ENCODE measurements at places on chromosomes 11 and 22.

GRCh38 chr22:41030891-41031290 is 61.5 kb upstream of the EP300 start:
- DNase-seq: no peak

- DNase-seq: no peak
Observed at GRCh38 chr22:27504360-27505253, 296.9 kb downstream of the MN1 start.

- DNase-seq: no peak
Observed at GRCh38 chr11:3936517-3936916, 81.1 kb downstream of the STIM1 start.

GRCh38 chr11:121408830-121409229 is 43.3 kb upstream of the SORL1 start:
- DNase-seq: no peak

GRCh38 chr11:2612884-2613571 is 86.8 kb downstream of the KCNQ1OT1 start:
- no peak for DNase-seq

DNA sequence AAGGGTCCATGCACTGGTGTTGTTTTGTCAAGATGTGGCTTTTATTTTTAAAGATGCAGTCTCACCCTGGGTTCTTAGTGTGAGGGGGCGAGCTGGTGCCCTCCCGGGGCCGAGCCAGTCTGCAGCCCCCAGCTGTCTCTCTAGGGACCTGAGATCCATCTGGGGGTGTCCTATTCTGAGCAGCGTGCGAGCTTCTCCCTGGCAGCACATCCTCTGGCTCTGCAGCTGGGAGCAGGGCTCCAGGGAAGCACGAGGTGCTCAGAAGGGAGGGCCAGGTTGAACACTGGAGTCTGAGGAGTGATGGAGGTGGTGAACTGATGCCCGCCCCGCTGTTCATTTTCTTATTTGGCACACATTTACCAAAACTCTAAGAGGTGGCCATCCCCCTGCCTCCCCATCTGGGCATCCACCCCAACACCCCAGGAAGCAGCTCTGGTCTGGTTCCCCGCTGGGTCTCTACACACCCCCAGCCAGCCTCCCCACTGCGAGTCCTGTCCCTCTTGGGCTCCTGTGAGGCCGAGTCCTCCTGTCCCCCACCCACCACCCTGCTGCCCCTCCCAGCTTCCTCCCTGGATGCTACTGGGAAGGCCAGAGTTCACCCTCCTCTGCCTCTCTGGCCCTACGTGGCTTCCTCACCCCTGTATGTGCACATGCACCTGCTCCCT is 956.4 kb downstream of the BRD1 start:
- no peak for DNase-seq

DNA sequence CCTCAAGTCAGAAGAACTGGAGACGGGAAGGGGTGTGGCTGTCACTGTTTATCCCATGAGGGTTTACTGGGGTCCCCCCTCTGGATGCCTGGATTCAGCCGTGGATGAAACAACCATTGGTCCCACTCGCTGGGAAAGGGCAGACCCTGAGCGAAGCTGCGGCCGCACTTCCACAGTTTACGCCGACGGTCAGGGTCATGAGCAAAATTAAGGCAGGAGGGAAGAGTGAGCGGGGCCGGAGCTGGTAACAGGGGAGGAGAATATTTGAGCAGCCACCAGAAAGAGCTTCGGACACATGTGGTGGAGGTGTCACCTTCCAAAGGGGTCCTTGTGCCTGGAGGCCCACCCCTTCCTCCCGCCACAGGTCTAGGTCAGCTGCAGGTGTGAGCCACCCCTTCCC is 344.9 kb downstream of the BRD1 start:
- no peak for DNase-seq

DNA sequence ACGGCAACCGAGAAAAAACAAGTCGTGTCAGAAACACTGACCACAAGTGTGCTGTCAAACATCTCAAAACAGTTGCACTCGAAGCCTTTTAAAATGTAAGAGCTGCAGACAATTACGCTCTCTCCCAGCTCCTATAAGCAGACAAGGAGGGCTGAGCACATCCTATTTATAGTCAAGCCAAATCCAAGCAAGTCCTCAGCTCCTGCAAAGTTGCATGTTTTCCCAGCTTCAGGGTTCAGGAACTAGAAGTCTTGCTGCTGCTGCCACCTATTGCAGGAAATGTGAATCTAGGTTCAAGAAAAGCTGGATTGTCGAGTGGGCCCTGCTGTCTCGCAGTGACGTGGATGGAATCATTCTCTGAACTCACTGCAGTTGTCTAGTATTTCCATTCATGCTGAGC is 15.5 kb downstream of the EFCAB6 start:
- DNase-seq: peak; percentile 36

GRCh38 chr11:638631-639331 is 1.7 kb downstream of the DRD4 start:
- DNase-seq: no peak

- DNase-seq: no peak
Observed at GRCh38 chr11:46906609-46907041, 11.7 kb downstream of the LRP4 start.

- no peak for DNase-seq
Observed at GRCh38 chr11:32109138-32109537, 18.3 kb downstream of the RCN1 start.

GRCh38 chr11:130162733-130163132 is 3.2 kb downstream of the ST14 start:
- peak; percentile 51 for DNase-seq

DNA sequence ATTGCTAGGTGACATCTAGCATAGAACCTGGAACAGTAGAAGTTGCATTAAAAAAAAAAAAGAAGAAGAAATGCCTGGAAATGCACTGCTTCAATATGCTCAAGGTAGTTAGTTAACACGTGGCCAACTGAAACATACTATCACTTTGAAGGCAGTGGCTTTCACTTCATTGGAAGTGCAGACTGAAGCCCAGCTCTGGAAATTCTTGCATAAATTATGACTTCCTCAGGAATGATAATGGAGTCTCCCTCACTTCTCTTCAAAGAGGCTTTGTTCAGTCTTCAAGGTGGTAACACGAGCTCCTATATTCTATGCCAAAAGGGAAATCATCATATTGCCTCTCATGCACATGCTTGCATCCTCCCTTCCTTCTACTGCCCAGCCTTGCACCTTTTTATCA is 715.9 kb upstream of the API5 start:
- DNase-seq: no peak

DNA sequence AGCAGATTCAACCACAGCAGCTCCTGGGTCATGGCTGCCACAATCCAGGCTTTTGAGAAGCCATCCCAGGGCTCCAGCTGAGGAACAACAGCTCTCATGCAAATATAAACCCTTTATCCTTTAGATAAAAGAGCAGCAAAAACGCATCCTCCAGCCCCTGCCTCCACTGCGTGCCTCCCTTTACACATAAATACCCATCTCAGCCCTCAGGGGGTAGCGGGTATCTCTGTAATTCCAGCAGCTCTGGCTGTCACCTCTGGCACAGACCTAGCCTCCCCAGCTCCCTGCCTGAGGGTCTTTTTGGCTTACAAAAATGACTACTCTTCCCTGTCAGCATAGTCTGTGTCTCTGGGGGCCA is 21.6 kb downstream of the LMO1 start:
- no peak for DNase-seq

GRCh38 chr22:26597026-26597425 is 7.1 kb upstream of the TPST2 start:
- DNase-seq: no peak

GRCh38 chr11:123083623-123084029 is 21.7 kb upstream of the HSPA8 start:
- DNase-seq: peak; percentile 76

- no peak for DNase-seq
Observed at GRCh38 chr22:38696606-38697424, 3.9 kb downstream of the JOSD1 start.

DNA sequence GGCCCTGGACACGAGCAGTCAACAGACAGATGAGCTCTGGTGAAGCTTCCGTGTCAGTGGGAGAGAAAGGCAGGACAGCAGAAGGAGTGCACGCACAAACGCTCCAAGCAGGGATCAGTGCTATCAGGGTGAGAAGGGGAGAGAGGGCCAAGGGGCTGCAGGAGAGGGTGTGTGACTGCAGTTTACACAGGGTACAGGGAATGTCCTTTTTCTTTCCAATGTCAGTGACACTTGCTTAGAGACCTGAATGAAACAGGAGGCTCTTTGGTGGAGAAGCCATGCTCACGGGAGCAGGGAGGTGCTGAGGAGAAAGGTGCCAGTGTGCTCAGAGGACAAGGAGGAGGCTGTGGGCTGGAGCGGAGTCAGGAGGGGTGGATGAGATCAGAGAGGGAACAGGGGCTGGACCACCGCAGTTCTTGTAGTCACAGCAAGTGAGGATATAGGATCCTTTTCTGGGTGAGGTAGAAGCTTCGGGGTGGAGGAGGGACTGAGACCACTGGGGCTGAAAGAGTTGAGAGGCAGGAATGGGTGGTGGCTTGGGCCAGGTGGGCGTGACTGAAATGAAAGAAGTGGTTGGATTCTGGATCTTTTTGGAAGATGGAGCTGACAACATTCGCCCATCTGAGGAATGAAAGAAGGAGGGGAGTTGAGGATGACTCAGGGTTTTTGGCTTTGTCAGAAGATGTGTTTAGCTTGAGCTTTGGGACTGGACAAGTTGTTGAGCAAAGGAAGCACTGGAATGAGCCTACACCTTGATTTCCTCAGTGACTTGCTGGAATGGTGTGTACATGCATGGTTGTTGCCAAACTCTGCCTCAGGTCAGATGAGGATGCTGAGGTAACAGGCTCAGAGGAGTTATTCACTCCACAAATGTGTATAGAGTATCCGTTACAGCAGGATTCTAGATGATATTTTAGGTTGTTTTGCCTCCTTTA is 87.9 kb downstream of the ADAMTS15 start:
- no peak for DNase-seq

DNA sequence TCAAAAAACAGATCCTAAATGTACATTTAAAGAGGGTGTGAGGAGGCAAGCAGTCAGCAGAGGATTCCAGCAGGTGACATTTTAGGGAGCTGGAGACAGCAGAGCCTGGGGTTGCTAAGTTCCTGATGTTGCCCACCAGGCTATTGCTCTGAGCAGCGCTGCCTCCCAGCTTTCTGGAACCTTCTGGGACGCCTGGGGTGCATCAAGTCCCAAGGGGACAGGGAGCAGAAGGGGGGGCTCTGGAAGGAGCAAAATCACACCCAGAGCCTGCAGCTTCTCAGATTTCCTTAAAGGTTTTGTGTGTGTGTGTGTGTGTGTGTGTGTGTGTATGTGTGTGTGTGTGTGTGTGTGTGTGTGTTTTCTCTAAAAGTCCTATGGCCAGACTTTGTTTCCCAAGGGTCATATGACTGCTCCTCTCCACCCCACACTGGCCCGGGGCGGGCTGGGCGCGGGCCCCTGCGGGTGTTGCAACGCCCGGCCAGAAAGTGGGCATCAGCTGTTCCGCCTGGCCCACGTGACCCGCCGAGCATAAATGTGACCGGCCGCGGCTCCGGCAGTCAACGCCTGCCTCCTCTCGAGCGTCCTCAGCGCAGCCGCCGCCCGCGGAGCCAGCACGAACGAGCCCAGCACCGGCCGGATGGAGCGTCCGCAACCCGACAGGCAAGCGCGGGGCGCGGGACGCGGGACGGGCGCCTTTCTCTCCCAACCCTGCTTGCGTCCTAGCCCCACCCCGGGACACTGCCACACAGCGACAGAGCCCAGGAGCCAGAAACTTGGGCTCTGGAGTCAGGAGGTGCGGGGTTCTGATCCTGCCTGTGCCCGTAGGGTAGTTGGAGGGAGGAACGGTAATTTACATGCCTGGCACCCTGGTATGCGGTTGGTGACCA is at the start of gene HMOX1:
HMOX1 (plus strand) TSS at position 560 of the 887 bp plus-strand sequence; CDS start at position 638, 78 bp downstream.
- peak; percentile 84 for DNase-seq

GRCh38 chr11:528815-529727 is 6.3 kb downstream of the HRAS start:
- no peak for DNase-seq

DNA sequence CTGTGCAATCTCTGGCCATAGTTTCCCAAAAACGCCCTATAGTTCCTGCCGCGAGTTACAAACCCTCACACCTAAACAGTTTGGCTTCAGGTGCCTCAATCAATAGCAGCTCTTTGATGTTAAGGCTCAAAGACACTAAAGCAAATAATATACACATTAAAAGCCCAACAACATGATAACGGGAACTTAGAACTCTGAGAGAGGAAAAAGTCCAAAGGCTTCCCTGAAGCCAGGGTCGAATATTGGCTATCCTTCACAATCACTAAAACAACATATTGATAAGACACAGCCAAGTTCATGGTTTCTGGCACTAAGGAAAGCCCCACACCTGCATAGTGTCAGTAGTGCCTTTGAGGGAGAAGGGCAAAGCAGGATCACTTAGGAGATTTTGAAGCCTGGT is 54.9 kb downstream of the NTM start:
- no peak for DNase-seq

DNA sequence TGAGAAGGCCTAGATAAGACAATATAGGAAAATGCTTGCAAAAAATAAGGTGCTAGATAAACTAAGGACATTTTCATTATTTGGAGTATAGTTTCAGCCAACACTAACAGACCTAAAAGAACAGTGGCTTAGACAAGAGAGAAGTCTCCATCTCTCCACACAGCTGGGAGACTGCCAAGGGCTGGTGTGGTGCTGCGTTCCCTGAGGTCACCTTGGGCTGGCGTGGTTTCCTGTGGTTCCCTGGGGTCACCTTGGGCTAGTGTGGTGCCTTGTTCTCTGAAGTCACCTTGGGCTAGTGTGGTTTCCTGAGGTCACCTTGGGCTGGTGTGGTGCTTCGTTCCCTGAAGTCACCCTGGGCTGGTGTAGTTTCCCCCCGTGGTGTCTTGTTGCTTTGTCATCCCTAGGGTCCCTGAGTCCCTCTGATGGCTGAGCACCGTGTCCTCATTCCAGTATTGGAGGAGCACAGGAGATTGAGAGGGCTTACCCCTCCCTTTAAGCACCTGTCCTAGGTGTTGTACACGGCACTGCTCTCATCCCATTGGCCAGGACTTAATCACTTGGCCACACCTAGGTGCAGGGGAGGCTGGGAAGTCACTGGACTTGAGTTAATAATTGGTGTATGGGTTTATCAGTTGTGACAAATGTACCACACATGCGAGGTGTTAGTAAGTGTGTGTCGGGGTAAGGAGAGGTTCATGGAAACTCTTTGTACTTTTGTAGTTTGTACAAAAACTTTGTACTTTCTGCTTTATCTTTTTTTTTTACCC is 14.9 kb downstream of the SAMM50 start:
- DNase-seq: no peak

DNA sequence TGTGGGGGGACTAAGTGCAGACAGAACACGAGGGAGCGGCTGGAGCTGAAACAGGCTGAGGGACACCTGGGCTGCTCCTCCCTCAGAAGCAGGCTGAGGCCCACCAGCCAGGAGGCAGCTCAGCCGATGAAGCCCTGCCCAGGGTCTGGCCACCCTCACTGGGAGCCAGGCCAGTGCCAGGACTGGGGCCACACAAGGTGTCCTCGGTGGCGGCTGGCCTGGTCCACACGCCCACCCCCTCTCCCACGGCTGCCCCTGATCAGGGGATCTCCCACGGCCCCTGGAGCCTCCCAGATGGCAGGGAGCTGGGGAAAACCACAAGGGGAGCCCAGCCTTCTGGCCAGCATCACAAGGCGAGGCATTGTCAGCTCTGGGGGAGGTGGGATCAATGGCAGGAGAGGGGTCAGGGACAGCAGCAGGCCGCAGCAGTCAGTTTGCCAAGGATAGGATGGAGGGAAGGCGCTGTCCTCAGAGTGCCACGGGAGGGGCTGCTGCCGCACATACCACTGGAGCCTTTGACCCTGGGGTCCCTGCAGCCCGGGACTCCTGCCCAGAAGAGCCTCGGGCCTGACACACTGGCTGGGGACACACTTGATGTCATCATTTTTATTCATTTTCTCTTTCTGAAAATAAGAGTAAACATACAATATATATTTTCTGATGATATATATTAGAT is 11.7 kb upstream of the RASL10A start:
- DNase-seq: no peak
